ENCODE measurements at places on chromosomes 7 and 10.

GRCh38 chr7:30996883-30997282, 33.1 kb downstream of the GHRHR start:
- no peak for DNase-seq

- DNase-seq, result no peak
These were observed 11.7 kb upstream of the GPAM start for GRCh38 chr10:112195224-112195623.

DNA sequence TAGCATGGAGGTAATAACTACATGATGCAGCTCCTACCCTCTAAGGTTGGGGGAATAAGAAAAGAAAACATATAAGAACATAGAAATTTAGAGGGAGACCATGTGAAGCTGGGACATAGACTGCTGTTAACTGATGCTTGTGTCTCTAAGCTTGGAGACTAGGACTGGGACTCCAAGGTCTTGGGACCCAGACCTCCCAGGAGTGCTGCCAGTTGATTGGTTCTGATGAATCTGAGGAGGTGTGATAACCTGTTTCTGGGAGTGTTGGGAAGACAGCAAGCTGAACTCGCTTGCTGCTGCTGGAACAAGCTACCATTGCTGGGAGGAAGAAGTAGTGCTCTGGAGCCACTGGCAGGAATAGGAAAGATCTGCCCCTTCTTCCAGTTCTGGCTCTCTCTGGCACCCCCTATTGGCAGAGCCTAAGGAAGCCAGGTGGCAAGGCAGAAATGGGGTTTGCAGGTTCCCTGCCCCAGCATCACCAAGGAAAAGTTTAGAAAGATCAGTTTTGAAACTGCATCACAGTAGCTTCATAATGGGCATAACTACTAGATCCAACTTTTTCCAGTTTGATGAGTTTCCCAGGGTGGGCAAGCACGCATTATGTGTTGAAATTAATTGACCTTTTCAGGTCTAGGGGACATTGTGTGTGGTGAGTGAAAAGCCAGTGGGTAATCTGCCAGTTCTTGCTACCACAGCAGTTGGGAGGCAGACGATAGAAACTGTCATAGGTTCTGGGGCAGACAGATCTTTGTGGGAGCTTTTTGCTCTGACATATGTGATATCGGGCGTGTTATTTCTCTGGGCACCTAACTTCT, 140.7 kb downstream of the SND1 start:
- DNase-seq, result no peak

- DNase-seq, result no peak
These were observed 98.3 kb downstream of the CDH23 start for GRCh38 chr10:71494980-71495381.

GRCh38 chr10:132117636-132118190, 52.0 kb downstream of the JAKMIP3 start:
- DNase-seq, result no peak

Measured in amygdala (tissue), 56 donors.